Subcutaneous adipose tissue (tissue), 4 donors: ENCODE measurements at places on chromosomes 16 and 17. TPM values are rescaled to one million over a fixed set of nuclear protein-coding genes. Genes with fewer than 3 reads are reported as not detected.

DLX3 gene
- not detected for total RNA-seq

FOXL1 gene
- total RNA-seq, result not detected

MT1E gene
- 211 TPM for total RNA-seq

TLK2 gene
- 49.2 TPM for total RNA-seq
